Tibial artery (tissue), 4 donors: ENCODE measurements at places on chromosomes 11 and 22.
A peak's percentile ranks its signal among the peaks of the same experiment; 100 is the strongest.

DNA sequence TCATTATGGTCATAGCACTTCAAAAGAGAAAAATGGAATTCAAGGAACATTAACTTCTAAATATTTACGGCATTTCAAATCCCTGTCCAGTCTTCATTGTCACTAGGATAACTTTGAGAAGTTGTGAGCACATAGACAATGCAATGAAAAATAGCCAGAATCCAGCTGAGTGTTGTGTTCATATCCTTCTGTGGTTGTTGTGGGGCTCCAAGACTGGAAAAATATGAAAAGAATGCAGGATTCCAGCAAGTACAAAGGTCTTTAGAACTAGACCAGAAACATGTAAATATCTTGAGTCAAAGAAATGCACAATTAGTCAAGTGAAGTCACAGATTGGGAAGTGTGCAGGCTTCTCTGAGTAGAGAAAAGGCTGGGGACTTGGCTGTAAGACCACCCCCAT lies 68.7 kb downstream of the WT1 start:
- DNase-seq, result no peak

GRCh38 chr11:130426837-130427341 lies 1.5 kb downstream of the ADAMTS8 start:
- DNase-seq, result no peak

DNA sequence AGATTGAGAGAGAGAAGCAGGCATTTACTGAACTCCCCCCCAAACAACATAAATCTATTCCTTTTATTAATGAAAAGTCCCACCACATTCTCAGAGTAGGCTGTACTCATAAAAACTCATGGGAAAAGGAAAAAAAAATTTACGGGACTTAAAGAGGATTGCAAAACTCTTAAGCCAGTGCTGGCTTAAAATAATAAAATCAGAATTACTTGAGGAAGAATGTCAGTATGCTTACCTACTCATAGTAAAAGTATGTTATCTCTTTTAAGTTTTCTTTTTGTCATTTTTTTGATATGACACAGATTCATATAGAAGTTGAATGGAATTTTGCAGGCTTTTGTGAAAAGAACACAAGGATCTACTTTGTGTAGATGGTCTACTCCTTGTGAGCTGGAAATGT lies 126.3 kb downstream of the LUZP2 start:
- no peak for DNase-seq

DNA sequence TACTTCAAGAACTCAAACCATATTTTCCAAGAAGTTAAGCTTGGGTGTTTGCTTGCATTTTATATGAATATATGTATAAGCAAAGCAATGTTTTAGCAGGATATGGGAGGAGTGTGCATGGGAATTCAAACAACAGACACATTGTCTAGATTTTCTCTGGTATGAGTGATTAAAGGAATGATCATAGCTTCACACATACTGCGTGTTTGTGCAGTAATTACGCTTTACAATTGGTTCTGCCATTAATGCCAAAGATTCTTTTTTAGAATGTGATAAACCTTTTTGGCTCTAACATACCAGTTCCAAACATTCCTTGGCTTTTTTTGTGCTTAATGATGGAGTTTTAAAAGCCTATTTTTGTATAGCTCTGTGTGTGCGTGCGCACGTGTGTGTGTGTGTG lies 54.0 kb downstream of the CCDC34 start:
- DNase-seq, result no peak

DNA sequence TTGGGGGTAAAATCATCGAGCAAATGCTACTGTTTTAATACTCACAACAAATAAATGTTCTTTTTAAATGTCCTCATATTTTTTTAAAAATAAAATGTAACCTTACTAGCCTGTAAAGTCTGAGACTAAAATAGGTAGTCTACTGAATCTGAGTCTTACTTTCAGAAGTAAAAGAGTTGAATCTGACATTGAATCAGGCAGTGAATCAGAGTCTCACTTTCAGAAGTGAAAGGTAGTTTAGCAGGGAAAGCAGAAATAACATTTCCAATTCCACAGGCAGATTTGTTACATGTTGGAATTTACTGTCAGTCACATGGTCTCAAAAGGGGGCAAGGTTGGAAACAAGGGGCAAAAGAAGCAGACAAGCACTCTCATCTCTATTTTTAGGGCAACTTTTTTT lies 143.0 kb downstream of the ELP4 start:
- no peak for DNase-seq

GRCh38 chr11:76916712-76917111 lies 56.0 kb downstream of the ACER3 start:
- DNase-seq, result no peak

- no peak for DNase-seq
These were observed 27.1 kb upstream of the TMA7B start for GRCh38 chr22:39932918-39933649.

- DNase-seq, result no peak
These were observed 31.9 kb downstream of the FLI1 start for GRCh38 chr11:128725630-128726319.

- DNase-seq, result no peak
These were observed 328.7 kb upstream of the LRRC4C start for GRCh38 chr11:41788177-41788576.

- DNase-seq, result peak; percentile 85
These were observed 4.9 kb downstream of the APOL3 start for GRCh38 chr22:36155702-36156101.

- DNase-seq, result no peak
These were observed 29.3 kb upstream of the CSNK1E start for GRCh38 chr22:38346506-38346905.

DNA sequence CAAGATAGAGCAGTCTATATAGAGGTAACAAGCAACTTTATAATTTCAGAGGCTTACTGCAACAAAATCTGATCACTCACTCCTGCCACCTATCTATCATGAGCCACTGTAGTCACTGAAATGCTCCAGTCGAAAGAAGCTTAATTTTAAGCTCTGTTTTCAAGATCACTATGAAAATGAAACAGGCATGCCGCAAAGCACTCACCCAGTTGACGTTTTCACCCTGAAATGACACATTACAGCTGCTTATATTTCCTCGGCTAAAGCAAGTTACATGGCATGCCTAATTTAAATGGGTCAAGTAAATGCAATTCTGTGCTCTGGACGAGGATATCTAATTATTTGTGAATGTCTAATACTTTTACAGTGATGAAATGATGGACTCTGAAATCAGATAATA lies 616.3 kb downstream of the FAM181B start:
- DNase-seq, result no peak

GRCh38 chr11:64095273-64095817 lies 59.6 kb downstream of the FLRT1 start:
- no peak for DNase-seq

DNA sequence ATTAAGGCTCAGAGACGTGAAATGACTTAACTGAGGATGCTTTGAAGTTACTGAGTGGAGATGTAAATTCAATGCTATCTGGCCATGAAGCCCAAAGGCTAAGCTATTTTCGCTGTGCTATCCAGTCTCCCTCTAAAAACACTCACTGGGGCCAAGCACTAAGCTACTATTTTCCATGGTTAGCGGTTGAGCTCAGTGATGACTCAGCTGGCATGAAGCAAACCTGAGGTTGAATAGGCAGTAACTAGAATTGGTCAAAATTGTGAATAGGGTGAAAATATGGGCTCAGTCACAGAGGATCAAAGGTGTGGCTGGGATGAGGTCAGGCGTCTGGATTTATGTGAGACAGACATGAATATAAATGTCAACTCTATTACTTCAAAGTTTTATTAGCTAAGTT lies 564.2 kb upstream of the KIRREL3 start:
- no peak for DNase-seq

DNA sequence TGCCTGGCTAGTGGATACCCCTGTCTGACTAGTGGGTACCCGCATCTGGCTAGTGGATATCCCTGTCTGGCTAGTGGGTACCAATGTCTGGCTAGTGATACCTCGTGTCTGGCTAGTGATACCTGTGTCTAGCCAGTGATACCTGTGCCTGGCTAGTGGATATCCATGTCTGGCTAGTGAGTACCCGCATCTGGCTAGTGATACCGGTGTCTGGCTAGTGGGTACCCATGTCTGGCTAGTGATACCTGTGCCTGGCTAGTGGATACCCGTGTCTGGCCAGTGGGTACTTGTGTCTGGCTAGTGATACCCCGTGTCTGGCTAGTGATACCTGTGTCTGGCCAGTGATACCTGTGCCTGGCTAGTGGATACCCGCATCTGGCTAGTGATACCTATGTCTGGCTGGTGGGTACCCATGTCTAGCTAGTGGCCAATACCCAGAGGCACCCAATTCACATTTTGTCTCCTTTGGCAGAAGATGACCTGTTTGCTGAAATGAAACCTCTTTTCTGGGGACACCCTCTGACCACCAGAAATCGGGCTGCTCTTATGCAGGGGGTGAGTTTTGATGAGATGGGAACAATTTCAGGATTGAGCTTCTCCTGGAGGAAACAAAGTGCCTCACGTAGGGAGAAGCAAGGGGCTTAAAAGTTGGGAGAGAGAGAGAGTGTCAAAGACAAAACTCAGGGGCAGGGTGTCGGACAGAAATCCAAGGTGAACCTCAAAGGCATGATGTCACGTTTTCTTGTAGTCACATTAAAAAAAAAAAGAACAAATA lies 63.4 kb downstream of the SMIM38 start:
- DNase-seq, result no peak

GRCh38 chr11:24408202-24408601 lies 88.7 kb upstream of the LUZP2 start:
- DNase-seq, result no peak

- DNase-seq, result no peak
These were observed 1496.4 kb downstream of the BRD1 start for GRCh38 chr22:48331266-48331665.

DNA sequence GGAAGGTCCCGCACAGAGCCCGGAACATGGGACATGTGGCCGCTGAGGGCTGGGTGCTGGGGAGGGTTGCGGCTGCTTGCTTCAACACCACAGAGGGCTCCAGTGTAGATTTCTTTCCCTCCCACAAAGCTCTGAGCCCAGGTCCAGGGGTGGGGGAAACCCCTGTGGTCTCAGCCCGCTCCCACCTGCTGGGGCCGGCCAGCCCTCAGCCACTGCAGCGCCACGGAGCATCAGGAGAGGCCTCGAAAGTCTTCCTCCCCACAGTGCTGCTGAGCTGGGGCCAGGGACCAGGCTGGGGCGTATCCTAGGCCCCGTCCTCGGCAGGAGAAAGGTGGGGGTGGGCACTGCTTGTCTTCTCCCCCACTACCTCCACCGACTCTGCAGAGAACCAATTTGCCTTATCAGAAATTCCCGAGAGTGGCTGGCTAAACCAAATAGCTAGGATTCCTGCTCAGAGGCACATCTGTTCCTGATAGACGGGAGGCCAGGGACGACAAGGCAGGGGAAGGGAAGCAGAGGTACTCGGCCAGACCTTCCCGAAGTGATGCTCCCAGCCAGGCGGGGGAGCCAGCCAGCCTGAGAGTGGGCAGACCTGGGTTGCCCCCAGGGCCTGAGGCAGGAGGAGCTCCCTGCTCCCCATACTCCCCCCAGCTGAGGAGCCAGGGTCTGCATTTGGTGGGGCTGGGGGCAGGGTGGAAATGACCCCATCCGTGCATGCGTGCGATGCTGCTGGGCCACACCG lies 18.7 kb downstream of the IGF2 start:
- DNase-seq, result no peak

DNA sequence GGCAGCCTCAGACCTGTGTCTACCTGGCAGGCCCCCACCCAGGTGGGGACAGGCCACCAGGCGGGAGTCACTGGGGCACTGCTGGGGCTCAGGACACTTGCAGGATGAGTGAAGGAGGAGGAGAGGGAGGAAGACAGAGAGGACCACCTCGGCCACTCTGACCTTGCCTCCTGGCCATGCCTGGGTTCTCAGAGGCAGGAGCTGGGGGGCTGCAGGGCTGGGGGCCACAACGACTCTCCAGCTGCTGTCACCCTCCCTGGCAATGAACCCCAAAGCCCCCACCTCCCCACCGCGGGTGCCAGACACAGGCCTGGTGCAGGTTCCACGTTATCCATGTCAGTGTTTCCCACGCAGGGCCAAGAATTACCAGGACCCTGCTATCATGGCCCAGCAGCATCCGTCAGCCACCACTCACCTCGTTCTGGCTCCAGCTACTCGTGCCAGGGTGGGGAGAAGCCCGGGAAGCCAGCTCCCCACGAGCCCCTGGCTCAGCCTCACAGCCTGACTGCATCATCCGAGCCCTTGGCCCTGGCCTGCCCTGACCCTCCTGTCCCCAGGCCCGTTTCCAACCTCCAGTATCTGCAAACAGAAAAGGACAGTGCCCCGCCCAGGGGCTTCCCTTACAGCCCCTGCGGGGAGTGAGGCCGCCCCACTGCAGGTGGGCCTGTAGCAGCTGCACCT lies 62.4 kb downstream of the BRD1 start:
- peak; percentile 59 for DNase-seq

DNA sequence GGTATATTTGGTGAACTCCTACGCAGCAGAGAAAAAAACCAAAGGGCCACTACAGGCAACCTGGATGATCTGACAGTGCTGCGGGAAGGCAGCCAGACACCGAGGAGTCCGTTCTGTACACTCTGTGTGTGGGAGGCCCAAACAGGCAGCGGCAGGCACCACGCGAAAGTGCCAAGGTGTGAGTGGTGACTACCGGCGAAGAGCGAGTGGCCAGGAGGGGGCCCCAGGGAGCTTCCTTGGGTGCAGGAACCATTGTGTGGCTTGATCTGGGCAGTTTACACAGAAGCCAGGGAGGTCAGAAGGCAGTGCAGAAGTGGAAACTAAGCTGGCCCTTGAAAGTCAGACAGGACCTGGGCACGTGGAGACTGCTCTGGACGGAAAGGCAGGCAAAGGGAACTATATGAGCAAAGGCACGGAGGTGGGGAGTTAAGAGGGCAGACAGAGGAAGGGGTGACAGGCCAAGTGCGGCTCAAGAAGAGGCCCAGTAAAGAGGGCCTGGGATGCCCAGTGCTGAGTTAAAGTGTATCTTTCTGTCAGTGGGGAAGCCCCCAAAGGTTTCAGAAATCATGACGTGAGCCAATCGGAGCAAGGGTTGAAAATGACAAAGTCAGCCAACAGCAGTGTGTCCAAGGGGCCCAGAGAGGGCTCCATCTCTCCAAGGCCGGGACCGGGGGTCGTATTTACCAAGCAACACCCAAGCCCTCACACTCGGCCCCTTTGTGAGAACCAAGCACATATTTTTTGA lies 10.6 kb downstream of the TMEM184B start:
- DNase-seq, result no peak

DNA sequence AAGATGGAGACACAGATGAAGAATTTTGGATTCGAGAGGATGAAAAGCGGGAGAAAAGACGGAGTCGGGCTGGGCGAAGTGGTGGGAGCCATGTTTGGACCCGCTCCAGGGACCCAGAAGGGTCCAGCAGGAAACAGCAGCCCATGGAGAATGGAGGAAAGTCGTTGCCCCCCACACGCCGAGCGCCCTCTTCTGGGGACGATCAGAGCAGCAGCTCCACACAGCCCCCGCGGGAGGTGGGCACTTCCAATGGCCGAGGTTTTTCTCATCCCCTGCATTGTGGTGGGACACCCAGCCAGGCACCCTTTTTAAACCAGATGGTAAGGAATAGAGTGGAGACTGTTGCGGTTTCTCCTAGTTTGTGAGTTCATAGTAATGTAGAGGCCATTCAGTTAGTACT lies 22.8 kb upstream of the SLC25A18 start:
- DNase-seq, result no peak

DNA sequence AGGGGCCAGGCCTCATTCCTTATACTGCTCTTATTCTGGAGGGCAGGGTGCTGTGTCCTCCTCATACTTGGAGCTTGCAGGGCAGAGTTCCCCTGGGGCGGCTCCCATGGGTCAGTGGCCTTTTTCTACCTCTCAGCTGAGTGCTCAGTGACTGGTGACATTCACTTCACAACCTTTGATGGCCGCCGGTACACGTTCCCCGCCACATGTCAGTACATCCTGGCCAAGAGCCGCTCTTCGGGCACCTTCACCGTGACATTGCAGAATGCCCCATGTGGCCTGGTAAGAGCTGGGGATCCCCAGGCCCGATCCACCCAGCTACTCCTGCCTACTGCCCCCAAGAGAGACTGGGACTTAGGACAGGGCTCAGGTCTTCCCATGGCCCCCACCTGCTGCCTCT lies 14.5 kb downstream of the OTOG start:
- no peak for DNase-seq
